Endothelial cell of coronary artery (primary cell): ENCODE measurements at places on chromosomes 2 and 18. TPM values are rescaled to one million over a fixed set of nuclear protein-coding genes. Genes with fewer than 3 reads are reported as not detected.

Gene TACR1
- not detected in 2 replicates for total RNA-seq

Gene CHPF
- 0.72 and 29.2 TPM in 2 replicates for total RNA-seq

Gene SELENOI
- 13.5 and 14.0 TPM in 2 replicates for total RNA-seq

Gene SEPTIN10
- total RNA-seq, result 85.3 and 125 TPM in 2 replicates

Gene DSC3
- 0.36 and 0.38 TPM in 2 replicates for total RNA-seq

Gene SDC1
- 0.47 and 1.5 TPM in 2 replicates for total RNA-seq

Gene PKDCC
- total RNA-seq, result 2.2 and 9.7 TPM in 2 replicates

Gene AQP4
- total RNA-seq, result not detected in 2 replicates

Gene CABYR
- total RNA-seq, result 1.5 and 1.6 TPM in 2 replicates
